ENCODE measurements at places on chromosomes 13 and 19.

- no peak for DNase-seq
Observed at GRCh38 chr19:33557720-33558119, 36.1 kb upstream of the PEPD start.

DNA sequence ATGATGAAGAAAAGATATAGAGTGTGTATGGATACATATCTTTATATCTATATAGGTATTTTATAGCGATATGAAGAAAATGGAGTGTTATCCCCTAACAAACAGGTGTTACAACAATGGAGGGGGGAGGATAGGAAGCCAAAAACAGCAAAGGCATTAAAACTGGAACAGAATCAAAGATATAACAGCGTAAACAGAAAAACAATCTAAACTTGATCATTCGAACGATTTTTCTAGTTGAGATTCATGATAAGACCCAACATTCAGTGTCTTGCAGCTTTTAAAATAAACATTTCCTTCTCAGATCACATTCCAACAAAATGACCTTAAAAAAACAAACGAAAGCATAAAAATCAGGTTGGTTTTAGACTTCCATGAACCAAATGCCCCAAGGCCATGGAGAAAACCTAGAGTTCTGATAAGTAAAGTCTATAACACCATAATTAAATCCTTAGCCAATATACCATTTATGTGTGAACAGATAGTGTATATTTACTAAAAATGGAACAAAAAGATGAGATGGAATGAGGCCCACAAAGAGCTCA is 55.7 kb downstream of the CAB39L start:
- DNase-seq = no peak

DNA sequence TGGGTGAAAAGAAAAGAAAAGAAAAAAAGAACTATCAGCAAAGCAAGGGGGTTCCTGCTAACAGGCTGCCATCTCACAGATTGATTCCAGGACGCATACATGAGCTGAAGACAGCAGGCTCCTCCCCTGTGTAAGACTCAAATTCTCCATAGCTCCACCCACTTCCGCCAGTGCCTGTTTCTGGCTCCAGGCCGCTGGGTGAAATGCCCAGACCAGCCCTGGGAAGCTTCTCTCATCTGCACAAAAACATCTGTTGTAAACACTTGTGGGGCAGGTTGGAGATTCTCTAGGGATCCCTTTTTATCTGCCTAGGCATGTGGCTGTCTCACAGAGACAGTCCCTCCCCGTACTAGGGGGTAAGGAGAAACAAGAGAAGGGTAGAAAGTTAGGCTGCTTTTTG is 1054.4 kb upstream of the SPRY2 start:
- DNase-seq = no peak

DNA sequence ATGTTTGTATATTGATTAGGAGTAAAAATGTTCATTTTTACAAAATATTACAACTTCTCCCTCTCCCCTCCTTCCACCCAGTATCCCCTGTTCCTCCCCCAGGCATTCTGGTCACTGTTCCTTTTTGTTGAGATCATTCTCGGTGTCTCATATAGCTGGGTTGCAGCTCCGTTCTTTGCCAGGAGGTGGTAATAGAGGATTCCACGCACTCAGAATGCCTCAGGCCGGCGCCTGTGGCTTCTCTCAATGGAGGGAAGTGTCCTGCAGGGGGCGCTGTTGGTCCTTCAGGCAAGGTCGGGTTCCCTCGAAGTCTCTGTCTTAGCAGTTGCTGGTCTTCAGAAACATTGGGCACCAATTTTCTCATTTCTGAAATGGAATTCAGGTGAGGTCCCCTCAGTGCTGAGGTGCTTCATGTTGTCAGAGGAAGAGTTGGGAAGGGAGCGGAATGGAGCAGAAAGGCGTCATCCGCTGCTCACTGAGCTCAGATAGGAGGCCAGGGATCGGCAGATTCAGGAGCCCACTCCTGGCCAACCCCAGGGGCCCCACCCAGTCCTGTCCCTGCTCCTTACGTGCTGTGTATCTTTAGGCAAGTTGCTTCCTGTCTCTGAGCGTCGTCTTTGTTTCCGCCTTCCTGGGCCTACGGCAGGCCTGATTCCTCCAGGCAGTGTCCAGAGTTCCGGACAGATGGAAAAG is 10.3 kb upstream of the GARIN5A start:
- peak; percentile 27 for DNase-seq

- DNase-seq = no peak
Observed at GRCh38 chr13:44619651-44620050, 43.5 kb upstream of the TSC22D1 start.

DNA sequence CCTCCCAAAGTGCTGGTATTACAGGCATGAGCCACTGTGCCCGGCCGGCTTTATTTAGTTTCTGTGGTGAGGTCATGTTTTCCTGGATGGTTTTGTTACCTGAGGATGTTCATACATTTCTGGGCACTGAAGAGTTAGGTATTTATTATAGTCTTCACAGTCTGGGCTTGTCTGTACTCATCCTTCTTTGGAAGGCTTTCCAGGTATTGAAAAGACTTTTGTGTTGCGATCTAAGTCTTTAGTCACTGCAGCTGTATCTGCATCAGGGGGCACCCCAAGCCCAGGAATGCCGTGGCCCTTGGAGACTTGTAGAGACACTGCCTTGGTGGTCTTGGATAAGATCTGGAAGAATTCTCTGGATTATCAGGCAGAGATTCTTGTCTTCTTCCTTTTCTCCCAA is 12.8 kb downstream of the BLOC1S3 start:
- no peak for DNase-seq

DNA sequence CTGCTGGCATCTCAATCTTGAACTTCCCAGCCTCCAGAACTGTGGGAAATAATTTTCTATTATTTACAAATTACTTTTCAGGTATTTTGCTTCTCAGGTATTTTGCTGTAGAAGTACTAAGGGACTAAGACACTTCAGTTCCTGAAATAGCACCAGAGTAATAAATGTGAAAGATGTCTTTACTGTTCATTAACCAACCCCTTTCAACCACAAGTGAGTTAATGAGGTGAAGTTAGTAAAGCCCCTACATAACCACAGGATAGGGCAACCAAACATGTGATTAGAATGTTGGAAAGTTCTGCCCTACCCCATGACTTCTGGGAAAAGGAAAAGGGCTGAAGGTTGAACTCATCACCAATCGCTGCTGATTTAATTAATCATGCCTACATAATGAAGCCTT is 2.7 kb upstream of the ZNF345 start:
- no peak for DNase-seq

DNA sequence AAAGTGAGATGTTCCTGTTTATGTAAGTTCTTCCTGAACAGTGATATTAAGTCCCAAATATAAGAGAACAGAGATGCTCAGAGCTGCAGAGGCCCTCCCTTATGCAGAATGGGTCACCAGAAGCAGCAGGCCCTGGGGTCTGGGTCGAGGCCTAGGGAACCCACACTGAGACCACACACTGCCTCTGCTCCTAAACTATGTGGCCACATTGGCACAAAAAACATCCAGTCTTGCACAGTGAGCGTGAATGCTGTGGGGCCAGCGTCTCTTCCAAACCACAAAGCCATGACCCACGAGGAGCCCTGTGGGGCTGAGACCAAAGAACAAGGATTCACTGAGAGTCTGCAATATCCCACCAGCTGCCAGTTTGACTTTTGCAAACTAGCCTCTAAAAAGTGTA is 23.6 kb downstream of the PROZ start:
- DNase-seq = no peak

GRCh38 chr13:81458170-81458569 is 1117.2 kb upstream of the SPRY2 start:
- DNase-seq = no peak

- DNase-seq = no peak
Observed at GRCh38 chr19:34499155-34499834, 17.7 kb downstream of the WTIP start.

GRCh38 chr19:4337906-4338440 is 654 bp downstream of the STAP2 start:
- DNase-seq = no peak

- DNase-seq = no peak
Observed at GRCh38 chr13:66864627-66865026, 365.5 kb downstream of the PCDH9 start.

GRCh38 chr13:62173958-62174357 is 758.3 kb upstream of the PCDH20 start:
- DNase-seq = no peak

DNA sequence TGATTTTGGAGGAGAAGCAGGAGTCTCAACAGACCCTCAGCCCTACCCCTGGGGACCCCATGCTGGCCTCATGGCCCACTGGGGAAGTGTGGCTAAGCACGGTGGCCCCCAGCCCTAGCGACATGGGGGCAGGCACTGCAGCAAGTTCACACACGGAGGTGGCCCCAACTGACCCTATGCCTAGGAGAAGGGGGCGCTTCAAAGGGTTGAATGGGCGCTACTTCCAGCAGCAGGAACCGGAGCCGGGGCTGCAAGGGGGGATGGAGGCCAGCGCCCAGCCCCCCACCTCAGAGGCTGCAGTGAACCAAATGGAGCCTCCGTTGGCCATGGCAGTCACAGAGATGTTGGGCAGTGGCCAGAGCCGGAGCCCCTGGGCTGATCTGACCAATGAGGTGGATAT is 14.9 kb downstream of the NCAN start:
- no peak for DNase-seq

DNA sequence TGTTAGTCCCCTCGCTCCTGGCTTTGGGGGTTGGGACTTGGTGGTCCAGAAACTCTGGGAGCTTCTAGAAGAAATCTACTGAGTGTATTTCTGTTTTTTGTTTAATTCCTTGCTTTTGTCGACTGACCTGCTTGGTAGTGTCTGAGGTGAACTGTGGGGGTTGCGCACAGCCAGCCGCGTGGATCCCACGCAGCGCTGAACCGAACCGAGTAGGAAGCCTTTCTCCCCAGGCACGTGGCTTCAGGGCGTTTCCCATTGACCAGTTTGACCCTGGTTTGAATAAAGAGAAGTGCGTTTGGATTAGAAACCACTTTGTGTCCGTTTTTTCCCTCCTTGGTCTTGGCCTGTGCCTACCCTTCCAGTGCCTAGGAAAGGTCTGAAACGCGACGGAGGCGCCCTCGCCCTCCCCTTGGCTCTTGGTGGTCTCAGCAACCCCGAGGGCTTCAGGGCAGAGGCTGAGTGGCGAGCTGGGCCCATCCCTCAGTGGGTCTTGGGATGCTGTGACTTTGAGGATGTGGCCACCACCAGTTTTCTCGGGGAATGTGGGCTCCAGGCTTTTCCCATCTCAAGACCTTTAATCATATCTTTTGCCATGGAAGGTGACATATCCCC is 2.7 kb upstream of the RPS15 start:
- no peak for DNase-seq

GRCh38 chr13:73401769-73402168 is 343.0 kb downstream of the KLF5 start:
- no peak for DNase-seq

GRCh38 chr13:43042410-43042921 is 19.1 kb downstream of the DNAJC15 start:
- no peak for DNase-seq

GRCh38 chr13:96428911-96429310 is 339.0 kb downstream of the HS6ST3 start:
- DNase-seq = no peak

DNA sequence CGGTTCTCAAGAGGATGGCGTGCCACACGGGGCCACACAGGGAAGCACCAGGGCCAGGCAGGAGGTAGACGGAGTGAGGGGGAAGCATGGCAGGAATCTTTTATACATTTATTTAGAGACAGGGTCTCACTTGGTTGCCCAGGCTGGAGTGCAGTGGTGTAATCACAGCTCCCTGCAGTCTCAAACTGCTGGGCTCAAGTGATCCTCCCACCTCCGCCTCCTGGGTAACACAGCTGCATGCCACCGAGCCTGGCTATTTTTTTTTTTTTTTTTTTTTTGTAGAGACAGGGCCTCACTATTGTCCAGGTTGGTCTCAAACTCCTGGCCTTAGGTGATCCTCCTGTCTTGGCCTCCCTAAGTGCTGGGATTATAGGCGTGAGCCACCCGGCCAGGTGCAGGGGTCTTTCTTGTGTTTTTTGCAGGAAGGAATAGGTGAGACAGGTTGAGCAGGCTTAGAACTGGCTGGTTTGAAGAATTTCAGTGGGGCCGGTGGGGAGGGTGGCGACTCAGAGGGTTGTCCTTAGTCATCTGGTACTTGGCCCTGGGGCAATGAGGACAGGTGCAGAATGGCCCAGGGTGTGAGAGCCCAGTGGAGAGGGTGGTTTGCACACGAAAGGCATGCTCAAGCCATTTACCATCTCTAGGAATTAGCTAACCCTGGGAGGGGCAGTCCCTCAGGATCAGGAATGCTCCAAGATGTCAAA is 7.6 kb downstream of the SSC5D start:
- no peak for DNase-seq

DNA sequence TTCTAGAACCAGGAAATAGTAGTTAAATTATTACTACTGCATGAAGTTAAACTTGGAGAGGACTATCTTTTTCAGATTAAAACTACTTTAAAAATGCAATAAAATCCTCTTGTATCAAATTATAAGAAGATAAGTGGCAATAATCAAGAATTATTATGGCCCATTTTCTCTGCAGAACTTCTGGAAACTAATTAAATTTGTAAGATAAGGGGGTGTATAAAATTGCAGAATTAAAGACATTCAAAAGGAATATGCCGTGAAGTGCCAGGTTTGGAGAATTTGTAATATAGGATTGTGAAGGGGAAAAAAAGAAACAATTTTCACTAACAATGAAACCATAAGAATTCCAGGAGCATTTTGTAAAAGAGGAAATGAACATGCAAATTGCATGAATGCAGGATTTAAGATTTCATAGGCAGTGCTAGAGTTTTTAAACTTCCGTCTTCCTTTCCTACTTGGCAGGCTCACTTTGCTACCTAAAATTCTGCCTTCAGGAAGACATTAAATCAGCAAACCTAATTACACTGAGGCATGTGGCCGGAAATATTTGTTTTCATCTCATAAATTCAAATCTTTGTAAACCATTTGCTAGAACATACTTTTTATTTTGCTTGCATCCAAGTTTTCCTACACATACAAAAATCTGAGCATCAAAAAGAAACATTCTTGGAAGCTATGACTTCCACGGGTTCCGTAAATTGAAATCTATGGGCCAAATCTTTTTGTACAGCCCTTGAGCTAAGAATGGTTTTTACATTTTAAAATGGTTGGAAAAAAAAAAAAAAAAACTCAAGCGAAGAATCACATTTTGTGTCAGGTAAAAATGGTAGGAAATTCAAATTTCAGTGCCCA is 166.9 kb downstream of the DCLK1 start:
- DNase-seq = no peak

- DNase-seq = no peak
Observed at GRCh38 chr19:30719189-30719998, 347.2 kb downstream of the ZNF536 start.

- DNase-seq = no peak
Observed at GRCh38 chr13:21075379-21076249, 14.2 kb upstream of the LATS2 start.

DNA sequence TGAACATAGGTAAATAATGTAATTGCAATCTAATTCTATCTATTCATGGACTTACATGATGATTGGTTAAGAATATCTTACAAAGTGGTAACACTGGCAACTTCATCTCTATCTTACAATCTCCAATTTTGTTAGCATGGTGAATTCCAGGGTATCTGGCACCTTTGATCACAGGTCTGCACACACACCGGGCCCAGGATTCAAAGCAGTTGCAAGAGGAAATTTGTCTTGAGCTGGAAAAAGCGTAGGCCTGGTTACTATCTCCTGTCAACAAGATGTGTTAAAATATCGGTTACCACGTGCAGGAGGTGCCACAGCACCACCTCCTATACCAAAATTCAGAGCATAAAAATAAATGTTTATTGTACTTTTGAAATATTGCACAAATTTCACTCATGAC is 2428.4 kb downstream of the PCDH9 start:
- DNase-seq = no peak

- no peak for DNase-seq
Observed at GRCh38 chr13:90706631-90707030, 640.9 kb upstream of the MIR17HG start.

- no peak for DNase-seq
Observed at GRCh38 chr13:109576331-109576813, 210.0 kb downstream of the IRS2 start.

GRCh38 chr19:8321986-8322637 is 816 bp downstream of the RPS28 start:
- no peak for DNase-seq

Measured in central memory CD4-positive, alpha-beta T cell (primary cell).